ENCODE measurements at places on chromosomes 1 and 21.

DNA sequence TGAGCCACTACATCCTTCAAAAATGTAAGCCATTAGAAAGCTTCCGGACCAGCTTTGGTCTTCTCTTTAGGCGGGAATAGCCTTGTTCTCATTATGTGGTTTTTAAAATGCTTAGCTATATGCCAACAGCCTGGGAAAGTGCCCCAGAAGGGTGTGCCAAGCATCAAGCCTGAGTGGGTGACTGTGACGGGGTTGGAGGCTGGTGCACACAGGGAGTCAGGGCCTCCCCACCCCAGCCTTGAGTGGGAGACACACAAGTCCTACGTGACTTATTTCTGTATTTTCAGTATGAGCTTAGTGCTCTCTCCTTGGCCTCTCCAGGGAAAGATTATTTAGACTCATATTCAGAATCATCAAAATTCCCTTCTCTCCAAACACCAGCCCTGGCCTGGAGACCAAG is 9.8 kb downstream of the UBASH3A start:
- no peak for DNase-seq

- no peak for DNase-seq
Measured at GRCh38 chr1:245386297-245386971, 231.6 kb downstream of the KIF26B start.

GRCh38 chr1:56901716-56902115 is 47.1 kb downstream of the C8A start:
- DNase-seq = no peak

GRCh38 chr1:27318136-27318535 is 3.8 kb upstream of the TMEM222 start:
- no peak for DNase-seq

- no peak for DNase-seq
Measured at GRCh38 chr21:39314143-39315027, 953 bp upstream of the BRWD1 start.

- no peak for DNase-seq
Measured at GRCh38 chr1:111361761-111362160, 65.8 kb downstream of the OVGP1 start.

DNA sequence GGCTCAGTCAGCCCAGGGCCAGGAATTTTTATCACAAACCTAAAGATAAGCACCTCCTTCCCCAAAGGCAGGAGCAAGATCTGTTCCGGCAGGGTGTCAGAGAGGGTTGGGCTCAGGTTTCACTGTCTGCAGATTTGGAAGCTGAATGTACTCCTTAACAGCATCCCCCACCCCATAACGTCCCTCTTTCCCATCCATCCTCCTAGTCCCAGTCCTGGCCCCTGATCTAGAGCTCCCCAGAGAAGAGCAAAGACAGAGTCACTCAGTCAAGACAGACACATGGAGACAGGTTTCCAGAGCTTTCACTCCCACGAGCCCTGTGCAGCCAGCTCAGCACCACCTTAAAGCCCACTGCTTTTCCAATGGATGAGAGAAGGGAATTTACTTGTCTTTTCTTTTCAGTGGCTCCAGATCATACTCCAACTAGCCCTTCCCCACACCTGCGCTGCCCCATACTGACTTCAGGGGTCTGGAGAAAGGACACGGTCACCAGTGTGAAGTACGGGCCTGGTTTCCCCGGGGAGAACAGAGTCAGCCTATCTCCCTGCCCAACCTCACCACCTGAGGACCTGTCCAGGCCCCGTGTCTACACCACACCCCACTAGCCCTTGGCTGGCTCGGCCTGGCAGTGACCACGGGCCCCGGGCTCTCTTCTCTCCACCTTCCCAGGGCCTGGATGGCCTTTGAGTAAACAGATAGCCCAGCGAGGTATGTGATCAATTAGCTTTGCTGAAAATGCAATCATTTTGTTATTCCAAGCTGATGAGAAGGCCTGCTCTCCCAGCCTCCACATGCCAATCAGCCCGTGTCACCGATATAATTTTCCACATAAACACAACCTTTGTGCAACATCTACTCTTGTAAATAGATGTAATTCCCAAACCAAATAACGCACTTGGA is 249.1 kb downstream of the FOXD2 start:
- DNase-seq = no peak

GRCh38 chr1:29344336-29344735 is 108.0 kb downstream of the PTPRU start:
- DNase-seq = no peak

DNA sequence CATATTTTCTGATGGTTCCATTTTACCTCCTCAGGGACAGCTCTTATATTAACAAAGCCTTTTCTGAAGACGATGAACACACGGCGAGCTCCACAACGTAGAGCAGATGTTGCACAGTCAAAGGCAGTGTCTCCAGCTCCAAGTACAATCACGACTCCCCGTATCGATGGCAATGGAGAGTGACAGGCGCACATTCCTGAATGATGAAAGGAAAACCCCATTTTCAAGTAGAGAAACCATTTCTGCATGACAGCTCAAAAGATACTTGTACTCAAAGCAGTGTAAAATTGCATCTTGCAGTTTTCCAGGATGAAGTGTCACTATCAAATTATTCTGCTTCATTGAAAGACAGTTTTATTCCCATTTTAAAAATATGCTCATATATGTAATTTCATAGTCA is 327.6 kb downstream of the DPYD start:
- no peak for DNase-seq

DNA sequence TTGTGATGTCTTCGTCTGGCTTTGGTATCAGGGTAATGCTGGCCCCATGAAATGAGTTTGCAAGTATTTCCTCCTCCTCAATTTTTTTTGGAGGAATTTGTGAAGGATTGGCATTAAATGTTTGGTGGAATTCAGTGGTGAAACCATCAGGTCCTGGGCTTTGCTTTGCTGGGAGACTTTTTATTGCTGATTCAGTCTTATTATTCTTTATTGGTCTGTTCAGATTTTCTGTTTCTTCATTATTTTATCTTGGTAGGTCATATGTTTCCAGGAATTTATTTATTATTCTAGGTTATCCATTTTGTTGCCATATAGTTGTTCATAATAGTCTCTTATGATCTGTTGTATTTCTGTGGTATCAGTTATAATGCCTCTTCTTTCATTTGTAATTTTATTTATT is 126.7 kb downstream of the RABGAP1L start:
- no peak for DNase-seq

DNA sequence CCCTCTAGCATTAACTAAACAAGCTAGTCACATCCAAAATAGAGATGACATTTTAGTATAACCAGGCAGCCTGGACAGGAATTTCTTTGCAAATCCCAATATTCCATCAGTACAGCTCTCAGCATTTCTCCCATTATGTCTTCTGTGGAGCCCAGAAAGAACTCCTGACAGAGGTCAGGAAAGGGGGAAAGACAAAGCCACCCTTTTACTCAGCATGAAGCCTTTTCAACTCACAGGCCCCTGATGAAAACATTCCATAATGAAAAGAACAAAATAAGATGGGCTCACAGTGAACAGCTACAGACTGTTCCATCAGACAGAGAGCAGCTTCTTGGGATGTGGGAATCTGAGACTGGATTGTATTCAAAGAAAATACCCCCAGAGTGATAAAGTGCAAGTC is 80.6 kb downstream of the TEX35 start:
- no peak for DNase-seq

DNA sequence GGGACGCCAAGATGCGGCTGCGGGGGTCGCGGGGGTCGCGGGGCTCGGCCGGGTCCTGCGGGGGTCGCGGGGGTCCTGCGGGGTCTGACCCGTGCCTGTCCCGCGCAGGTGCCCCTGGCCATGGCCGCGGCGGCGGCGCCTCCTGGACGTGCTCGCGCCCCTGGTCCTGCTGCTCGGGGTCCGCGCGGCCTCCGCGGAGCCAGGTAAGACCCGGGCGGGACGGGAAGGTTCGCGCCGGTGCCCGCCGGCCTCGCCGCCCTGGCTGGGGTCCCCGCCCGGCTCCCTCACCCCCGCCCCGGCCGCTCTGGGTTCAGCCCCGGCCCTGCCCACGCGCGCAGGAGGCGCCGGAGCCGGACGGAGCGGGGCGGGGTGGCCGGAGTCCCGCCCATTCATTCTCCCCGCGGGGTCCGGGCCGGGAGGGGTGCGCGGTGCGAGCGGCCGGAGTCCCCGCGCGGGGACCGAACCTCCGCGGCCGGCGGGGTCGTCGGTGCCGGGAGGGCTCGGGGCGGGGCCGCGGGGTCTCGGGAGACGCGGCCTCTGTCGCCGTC is 380 bp downstream of the COL18A1 start:
- no peak for DNase-seq

GRCh38 chr1:223209293-223209898 is 66.3 kb upstream of the TLR5 start:
- DNase-seq = no peak

DNA sequence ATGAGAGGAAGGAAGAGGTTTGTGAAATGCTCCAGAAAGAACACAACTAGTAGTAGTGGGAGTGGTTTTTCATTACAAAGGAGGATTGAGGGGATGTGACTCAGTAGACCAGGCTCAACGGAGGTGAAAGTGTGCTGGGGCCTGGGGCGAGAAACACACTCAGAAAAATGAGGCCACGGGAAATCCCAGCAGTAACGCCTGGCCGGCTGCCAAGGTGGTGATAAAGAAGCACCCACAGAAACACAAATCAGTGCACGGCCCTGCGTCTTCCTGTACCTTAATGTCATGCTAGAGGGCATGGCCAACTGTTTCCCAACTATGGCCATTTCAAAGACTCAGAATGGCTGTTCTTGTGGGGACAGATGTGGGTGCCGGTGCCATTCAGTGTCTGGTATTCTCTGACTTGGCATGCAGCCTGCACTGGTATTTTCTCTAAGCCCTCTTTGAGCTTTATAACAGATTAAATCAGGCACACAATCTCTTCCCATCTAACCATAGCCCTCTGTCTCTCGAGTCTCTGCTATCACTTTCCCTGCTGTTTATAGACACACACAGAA is 38.2 kb downstream of the URB2 start:
- peak; percentile 45 for DNase-seq

- no peak for DNase-seq
Measured at GRCh38 chr1:21673277-21673780, 4.2 kb upstream of the RAP1GAP start.

DNA sequence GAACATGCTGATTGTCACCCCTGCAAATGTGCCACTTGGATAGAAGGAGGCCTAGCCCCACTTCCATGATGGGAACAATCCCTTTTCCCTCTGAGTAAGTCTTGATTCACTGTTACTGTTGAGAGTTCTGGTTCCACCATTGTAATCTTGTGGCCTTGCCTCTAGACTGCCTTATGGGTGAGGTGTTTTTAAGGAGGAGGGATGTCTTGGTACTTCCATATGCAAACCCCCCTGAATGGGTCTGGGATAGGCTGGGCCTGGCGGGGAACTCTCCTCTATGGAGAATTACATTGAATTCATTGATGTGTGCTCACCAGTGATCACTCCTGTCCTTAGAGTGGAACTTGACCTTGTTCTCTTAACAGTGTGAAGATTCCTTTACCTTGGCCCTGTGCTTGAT is 5.8 kb downstream of the GALNT2 start:
- no peak for DNase-seq

DNA sequence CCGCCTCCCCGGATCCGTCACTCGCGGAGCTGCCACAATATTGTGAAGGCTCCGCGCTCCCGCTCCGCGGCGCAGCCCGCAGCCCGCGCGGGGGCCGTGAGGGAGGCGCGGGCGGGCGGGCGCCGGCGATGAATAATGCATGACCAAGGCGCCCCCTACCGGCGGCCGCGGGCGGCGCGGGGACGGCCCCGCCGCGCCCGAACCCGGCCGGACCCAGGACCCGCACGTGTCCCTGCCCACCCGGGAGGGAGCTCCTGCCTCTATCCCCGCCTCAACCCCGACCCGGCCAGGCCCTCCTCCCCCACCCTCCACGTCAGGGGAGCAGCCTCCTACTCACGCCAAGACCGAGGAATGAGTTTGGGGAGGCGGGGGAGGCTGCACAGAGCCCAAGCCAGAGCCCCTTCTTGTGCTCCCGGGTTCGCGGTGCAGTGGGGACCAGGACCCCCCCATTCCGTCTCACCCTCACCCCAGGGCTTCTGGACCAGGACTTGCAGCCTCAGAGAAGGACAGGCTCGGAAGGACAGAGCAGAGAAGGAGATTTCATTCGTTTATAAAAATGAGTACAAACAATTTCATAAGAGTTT is 70.8 kb upstream of the CASZ1 start:
- DNase-seq = peak; percentile 53

DNA sequence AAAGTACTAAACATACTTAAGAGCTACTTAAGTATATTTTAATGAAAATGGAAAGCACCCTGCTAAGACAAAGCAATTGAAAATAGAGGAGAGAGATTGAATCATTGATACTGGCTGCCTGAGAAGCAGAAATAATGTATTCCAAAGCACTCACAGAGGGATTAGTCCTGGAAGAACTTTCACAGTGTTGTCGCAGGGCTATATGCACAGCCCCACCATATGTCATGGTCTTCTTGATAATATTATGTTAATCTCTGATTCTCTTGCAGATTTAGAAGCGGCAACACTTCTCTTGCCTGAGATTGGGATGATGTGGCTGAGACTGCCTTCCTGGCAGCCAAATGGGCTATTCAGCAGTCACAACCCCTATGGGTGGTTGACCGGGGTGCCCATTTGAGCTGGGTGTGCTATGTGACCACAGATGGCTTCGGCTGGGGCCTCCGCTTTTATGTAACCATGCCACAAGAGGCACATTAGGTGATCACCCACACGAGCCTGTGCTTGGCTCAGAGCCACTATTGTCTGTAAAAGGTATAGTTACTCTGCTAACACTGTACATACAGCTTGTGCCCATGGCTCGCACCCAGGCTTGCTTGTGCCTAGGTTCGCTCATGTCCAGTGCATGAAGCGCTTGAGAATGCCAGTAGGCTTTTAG is 152.2 kb upstream of the SGIP1 start:
- no peak for DNase-seq

DNA sequence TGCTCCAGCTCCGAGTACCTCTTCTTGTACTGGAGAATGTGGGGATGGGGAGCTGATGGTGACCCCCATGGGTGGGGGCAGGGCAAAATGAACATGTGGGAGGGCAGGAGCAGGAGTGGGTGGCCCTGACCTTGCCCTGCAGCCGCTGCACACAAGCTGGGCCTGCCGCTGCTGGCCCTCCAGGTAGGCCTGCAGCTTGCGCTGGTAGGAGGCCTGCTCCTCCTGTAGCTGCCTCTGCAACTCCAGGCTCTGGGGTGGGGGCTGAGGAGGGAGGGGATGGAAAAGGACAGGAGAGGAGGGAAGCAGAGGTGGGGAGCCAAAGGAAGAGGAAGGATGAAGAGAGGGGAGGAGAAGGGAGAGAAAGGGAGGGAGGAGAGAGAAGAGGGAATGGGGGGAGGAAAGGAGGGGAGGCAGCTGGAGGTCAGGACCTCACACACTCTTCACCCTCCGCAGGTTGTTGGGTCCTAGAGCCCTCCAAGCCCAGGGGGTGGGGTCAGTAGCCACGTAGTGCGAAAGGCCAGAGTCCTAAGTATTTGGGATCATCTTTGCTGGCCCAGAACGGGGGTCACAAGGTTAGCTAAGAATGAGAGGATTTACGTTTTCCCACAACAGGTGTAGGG is 22.9 kb downstream of the RNU1-1 start:
- DNase-seq = no peak

GRCh38 chr1:234841710-234842231 is 231.8 kb upstream of the IRF2BP2 start:
- peak; percentile 52 for DNase-seq

DNA sequence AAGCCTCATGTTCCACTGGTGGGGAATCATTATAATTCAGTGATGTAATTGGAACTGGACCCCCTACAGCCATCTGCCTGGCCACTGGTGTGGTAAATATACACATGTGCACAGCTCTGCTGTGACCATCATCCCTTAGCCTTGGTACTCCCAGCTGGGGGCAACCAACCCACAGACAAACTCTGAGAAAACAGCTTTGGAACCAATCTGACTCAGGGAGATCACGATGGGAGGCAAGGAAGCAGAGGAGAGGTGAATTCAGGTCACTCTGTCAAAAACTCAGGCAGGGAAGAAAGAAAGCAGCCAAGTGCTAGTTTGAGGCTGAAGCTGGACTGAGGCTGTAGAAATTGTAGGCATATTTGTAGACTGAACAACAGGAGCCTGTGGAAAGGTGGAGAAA is 197.8 kb upstream of the GALNT2 start:
- no peak for DNase-seq

All from GM06990 (cell line).